ENCODE measurements at places on chromosomes 16 and 17. TPM values are rescaled to one million over a fixed set of nuclear protein-coding genes. Genes with fewer than 3 reads are reported as not detected.

HOXB1 gene
- total RNA-seq, result not detected

SLC16A6 gene
- total RNA-seq, result 0.17 TPM

GJC1 gene
- 40.1 TPM for total RNA-seq

CTRB2 gene
- total RNA-seq, result not detected

SALL1 gene
- total RNA-seq, result 1.0 TPM

ACSM5 gene
- not detected for total RNA-seq

All from smooth muscle cell of the pulmonary artery (primary cell).